ENCODE measurements at places on chromosomes 12 and 14.

GRCh38 chr12:2454601-2455177 is 340.1 kb upstream of the FKBP4 start:
- no peak for DNase-seq

DNA sequence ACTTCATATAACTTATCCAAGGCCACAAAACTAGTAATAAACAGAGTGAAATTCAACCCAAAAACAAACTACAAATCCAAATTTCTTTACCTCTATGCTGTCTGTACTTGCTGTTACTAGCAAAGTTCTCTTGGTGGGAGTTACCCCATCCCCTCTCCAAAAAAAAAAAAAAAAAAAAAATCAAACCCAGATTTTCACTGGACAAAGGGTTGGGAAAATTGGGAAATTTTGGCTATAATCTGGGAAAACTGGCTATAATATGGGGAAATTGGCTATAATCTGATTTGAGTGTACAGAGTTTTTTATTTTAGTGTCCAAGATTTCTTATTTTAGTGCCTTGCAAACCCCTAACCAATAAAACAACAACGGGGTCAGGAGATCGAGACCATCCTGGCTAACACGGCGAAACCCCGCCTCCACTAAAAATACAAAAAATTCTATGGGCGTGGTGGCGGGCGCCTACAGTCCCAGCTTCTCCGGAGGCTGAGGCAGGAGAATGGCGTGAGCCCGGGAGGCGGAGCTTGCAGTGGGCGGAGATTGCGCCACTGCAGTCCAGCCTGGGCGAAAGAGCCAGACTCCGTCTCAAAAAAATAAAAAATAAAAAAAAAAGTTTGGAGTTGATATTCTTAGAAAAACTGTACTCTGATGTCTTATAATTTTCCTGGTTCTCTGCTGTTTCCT is 148.4 kb downstream of the CHST11 start:
- DNase-seq = no peak

DNA sequence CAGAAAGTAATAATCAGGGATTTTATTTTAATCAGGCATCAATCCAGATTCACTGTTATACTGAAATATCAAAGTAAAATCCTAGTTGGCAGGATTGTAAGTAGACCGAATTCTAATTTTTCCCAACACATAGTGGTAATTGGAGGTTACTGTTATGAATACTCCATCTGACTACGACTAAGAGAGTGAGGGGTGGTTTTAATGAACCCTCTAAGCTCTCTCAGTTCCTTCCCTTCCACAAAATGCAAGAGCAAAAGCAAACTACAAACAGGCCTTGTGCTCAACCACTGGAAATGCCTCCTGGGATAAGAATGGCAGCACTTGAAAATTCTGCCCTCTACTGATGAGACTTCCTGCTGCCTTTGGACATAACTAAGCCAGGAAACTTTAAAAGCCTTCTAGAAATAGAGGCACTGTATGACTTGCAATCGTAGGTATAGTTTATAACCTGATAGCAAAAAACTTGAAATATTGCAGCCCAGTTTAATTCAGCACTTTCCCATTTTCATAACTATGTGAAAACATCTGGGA is 184.8 kb downstream of the SLC16A7 start:
- no peak for DNase-seq

DNA sequence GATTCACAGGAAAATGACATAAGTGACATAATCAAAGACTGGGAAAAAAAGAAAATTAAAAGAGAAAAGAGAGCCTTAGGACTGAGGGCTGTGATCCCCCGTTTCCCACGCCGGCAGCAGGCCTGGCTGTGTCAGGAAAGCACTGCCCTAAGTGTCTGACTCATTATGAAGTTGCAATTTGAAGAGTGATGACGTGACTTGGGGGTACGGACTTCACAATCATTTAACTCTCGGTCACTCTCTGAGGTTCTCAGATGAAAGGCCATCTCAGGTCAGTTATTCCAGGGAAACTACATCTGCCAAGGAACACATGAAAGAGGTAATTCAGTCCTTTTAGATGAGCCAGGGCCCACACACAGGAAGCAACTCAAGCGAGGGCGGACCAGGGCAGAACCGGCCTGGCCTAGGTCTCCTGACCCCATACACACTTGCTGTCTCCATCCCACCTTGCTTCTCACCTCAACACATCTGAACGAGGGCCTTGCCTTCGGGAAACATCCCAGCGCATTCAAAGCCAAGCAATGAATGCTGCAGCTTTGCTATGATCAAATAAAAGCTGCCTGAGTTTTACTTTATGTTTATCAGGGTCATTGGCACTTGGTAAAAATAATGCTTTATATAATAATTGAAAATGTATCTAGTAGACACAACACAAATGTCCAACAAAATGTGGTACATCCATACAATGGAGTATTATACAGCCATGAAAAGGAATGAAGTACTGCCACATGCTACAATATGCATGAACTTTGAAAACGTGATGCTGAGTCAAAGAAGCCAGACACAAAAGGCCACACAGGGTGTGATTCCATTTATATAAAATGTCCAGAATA is 2.7 kb downstream of the SSH1 start:
- no peak for DNase-seq
